ENCODE measurements at places on chromosomes 6 and 20.

DNA sequence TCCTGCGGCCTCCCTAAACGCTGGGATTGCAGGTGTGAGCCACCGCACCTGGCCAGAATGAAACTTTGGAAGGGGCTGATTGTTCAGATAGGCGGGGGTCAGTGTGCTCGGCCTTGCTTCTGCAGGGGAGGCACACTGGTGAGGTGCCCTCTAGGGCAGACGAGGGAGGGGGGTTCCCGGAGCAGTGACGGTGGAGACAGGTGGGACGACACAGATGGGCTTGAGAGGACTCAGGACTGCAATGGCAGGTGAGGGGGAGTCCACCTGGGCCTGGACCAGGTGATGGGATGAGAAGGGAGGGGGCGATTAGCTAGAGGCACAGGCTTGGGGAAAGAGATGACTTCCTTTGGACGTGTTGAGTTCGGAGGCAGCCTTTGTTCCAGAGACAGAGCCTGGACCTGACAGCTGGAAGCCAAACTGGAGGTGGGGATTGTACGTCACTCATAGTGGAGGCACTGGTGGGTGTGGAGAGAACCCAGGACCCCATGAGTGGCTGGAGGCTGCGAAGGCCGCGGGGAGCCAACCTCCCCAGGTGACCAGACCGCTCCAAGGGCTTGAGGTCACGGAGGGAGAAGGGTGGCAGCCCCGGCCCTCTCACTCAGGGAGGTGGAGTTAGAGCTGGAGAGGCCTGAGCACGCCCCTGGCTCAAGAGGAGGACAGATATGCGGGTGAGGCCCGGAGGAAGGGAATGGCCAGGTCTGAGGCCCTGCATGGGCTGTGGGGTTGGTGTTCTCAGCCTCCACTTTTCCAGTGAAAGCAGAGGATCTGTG, 10.5 kb upstream of the MAP1LC3A start:
- no peak for DNase-seq

GRCh38 chr6:53333439-53334408, 15.0 kb downstream of the ELOVL5 start:
- DNase-seq: no peak

- DNase-seq: no peak
These were observed 167.8 kb downstream of the SLC24A3 start for GRCh38 chr20:19380211-19380610.

DNA sequence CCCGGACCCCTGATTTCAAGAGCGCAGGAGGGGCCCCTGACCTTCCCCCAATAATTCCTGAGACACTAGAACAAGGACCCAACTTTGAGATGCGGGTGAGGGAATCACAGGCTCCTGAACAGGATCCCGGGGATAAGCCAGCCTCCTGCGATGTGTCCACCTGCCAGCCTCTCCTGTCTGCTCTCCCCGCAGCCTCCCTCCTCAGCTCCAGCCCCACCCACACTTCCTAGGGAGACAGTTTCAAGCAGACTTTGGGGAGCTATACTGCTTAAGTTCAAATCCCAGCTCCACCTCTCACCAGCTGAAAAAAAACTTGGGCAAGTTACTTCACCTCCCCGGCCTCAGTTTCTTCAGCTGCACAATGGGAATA, 50.8 kb downstream of the GRM4 start:
- no peak for DNase-seq

DNA sequence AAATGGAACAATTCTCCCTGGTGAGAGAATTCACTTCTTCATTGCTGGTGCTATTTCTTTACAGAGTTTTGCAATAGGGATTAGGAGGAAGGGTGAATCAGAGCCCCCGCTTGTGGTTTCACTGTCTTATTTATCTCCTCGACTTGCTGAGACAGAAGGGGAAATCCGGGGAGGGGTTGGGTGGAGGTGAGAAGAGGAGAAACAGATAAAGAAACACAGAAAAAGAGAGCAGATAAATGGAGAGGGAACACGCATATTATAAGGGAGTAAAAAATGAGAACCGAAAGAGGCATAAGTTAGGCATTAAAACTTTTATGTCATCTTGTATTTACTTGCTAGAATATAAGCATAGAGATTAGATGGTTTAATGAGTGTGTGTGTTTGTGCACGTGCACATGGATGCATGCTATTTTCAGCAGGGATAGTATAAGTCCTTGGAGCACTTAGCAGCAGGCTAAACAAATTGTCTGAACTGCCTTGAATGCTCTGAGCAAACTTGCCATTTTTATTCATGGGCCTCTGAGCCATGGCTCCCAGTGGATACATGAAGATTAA, 105.0 kb downstream of the OLIG3 start:
- DNase-seq: no peak

GRCh38 chr6:120903836-120904235, 430.4 kb downstream of the TBC1D32 start:
- no peak for DNase-seq

DNA sequence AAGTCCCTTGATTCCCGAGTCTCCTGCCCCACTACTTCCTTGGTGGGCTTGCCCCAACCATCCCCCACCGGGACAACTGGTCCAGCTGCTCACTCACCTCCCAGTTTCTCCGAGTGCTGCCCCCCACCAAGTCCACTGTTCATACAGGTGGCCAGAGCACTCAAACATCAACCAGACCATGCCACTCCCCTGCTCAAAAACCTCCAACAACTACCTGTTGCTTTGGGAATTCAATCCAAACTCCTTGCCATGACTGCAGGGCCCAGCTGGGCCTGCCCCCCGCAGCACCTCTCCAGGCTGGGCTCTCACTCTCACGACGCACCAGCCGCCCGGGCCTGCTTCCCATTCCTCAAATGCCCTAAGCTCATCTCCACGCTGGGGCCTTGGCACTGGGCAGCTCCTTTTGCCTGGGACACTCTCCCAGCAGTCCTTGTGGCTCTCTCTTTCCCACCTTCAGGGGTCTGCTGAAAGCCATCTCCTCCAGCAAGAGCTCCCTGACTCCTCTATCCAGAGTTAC, 97.5 kb downstream of the NFATC2 start:
- DNase-seq: no peak

DNA sequence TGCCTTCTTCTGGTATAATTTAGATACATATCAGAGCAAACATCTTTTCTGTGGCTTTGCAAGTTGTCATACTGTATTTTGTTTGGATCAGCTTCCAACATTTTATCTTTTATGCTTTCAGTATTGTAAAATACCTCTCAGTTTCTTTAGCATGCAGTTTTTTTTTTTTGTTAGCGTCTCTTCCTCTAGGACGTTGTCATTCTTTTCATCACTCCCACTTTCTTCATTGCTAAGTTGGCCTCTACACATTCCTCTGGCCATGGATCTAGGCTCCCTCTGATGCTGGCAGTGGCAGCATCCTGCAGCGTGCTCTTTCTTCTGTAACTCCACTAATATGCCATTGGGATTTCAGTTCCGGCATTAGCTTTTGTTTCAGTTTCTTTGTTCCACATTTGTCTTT, 21.7 kb downstream of the RPRD1B start:
- DNase-seq: no peak

DNA sequence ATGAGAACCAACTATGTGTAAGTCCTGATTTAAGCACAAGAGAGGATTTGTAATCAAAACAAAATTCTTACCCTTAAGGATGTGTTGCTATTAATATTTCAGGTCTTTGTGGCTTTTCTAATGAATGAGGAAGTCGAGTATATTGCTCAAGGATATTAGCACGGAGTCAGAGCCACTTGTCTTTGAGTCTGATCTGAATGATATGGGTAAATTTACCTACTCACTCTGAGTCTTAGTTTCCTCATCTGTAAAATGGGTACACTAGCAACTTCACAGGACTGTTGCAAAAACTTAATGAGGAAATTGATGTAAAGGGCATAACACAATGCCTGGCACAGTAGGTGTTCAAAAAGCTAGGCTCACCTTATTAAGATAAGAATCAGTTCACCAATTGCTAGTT, 30.0 kb upstream of the QKI start:
- DNase-seq: no peak

DNA sequence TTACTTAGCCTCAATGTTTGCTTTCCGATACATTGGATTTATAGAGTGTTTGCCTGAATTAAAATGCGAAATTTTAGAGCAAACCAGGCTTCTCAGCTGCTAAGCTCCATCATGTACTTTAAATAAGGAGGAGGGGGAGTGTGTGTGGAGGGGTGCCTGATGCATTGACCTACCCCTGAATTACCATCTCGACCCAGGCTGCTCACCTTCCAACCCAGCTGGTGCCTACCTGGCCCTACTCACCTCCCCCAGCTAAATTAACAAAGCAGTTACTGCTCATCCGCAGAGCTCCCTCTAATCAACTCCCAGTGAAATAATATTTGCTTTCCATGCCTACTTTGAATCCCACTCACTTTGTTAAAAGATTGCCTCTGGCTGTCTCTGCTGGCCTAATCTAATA, 544.5 kb downstream of the MAFB start:
- DNase-seq: no peak

DNA sequence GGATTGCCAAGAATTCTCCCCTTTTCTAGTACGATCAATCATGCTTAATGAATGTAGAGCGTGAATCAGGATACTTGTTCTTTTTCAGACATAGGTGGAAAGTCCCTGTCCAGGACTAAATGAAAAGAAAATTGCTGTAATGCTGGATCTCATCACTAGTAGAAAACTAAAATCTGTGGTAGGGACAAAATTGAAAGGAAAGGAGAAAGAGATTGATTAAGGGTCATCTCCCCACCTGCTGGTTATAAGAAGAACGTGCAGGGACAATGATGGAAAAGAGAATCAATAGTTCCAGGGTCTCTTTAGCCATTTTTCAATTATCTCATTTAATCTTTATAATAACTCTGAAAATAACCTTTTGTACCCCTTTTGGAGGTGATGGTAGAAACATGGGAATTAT, 18.7 kb upstream of the HLA-DRB1 start:
- DNase-seq: no peak

DNA sequence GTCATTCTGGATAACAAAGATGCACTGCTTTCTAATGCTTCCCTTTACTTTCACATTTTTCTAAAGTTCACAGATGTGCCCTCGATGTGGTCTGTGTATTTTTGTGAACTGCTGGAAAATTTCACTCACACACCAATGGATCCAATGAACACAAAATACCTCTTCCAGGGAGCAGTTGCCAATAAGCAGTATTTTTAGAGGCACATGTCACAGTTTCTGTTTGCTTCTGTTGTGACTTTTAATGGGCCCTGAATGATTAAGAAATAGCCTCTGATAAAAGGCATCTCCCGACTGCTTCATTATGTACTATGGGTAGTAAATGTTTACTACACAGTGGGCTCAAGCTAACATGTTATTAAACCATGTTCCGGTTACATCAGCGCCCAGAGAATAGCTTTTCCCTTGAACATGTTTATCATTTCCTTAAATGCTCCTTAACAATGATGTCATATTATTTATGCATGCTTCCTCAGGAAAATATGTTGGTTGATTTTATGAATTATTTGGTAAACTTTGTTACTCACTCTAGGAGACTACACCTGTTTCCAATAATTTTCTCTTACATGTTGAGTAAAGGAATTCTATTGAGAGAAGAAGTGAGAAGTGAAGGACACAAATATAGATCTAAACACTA, 188.0 kb downstream of the KCNQ5 start:
- DNase-seq: no peak

DNA sequence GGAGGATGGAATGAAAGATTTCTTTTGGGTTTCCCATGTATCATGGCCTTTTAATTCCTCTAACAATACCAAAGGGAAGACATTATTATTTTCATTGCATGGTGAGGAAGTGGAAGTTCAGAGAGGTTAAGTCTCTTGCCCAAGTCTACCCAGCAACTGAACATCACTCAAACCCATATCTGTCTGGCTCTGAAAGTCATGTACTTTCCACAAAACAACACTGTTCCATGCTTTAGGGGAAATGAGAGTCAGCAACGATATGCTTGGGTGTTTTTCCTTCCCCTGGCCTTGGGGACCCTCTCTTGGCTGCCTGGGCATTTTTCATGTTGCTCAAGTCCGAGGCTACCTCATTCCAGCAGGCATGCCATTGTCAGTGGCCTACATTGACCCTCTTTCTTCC, 118.8 kb downstream of the ADTRP start:
- no peak for DNase-seq

- DNase-seq: no peak
These were observed 348.3 kb downstream of the BCKDHB start for GRCh38 chr6:80454661-80455365.

DNA sequence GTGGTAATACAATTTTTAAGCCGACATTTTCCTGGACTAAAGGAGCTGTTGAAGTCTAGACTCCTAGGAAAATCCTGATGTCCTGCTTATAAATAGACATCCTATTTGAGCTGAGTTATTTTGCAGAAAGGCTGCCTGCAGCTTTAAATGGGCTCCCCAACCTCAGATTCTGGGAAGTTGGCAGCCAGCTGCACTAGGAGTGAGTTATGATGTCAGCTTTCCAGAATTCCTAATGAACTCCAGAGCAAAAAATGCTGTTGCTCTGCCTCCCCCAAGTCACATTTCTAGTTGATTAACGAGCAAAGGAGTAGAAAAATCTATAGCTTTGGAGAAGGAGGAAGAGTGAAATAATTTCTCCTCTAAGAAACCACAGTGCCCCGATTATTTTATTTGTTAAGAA, 346.3 kb upstream of the SULF2 start:
- no peak for DNase-seq
